T-helper 2 cell (primary cell): ENCODE measurements at places on chromosomes 16 and 17.

DNA sequence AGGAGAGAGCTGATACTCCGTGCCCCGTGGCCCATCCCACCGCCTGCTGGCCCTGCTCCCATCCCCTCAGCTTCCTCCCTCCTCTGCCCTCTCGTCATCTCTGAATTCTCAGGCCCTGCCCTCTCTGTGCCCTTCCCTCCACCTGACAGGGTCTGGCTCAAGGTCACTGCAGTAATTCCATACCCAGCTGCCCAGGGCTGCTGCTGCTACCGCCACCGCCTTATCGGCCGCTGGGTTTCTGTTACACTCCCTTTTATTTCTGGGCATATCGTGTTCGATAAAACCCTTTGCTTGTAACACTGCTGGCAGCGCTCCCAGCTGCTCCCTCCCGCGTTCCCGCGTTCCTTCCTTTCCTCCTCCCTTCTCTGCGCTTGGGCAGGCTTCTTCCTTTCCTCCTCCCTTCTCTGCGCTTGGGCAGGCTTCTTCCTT lies 1.2 kb downstream of the EPN3 start:
- DNase-seq = no peak

- DNase-seq = no peak
These were observed 220.6 kb downstream of the NTN1 start for GRCh38 chr17:9241774-9242496.

- no peak for DNase-seq
These were observed at the start of gene GGT6 for GRCh38 chr17:4560421-4560820. Gene GGT6 (minus strand): TSS chr17:4560577. CDS start chr17:4560521, 56 bp downstream.

DNA sequence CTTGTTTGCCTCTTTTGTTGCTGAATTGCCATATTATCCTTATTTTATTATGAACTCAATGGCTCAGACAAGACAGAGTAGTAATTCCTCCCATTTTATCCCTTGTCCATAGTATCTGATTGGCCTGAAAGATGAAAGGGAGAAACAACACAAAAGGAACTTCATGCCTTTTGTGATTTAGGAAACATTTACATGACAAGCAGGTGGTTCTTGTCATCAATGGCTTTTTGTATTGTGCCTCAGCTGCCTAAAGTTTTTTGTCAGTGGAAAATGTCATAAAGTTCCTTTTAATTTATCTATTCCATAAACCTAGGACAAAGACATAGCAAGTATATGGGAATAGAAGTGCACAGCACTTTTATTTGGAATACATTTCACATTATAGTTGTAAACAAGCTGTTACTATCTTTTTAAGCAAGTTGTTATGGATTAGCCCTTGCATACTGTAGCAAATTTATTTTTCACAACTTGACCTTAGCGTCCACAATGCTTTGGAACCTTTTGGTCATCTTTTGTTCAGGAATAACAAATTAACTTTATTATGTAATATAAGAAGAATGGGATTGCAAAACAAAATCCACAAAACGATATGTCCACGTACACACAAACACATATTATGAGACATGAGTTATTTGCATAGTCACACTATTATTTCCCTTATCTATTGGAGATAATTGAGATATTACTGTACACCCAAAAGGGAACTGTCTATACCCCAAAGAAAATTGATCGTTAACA lies 12.4 kb upstream of the MPHOSPH6 start:
- DNase-seq = no peak

DNA sequence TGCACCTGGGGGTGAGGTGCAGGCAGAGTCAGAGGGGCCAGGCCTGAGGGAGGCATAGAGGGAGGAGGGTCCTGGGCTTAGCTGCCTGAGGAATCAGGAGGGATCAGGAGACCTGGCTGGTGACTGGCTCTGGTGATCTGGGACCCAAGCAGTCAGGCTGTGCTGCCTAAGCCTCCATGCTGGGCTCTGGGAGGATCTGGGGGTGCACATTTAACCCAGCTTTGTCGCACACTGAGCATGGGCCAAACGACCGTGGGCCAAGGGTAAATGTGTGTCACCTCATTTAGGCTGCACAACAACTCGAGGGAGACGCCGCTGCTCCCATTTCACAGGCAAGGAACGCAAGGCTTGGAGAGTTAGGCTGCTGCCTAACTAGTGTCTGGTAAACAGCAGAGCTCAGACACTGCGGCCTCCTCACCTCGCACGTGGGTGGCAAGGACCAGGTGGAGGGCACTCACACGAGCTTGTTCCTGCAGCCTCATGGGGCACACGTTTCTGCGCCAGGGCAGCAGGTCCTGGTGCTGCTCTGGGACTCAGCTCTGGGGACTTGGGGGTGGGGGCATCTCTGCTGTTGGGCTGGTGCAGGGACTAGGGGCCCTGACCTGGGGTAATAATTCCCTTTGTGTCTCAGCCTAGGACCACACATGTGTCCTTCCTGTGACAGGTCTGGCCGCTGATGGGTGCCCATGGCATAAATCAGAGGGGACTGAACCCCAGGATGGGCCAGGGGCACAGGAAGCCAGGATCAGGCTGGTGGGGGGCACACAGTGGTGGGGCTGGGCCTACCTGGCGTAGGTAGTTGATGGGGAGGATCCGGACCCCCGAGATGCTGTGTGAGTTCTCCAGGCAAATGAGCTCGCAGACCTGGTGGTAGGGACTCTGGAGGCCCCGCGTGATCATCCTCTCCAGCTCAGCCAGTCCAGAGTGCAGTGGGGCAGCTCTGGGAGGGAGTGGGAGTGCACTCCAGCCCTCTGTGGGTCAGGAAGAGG lies 18.7 kb downstream of the TMEM235 start:
- no peak for DNase-seq

GRCh38 chr16:88688013-88688778 lies 1.9 kb upstream of the SNAI3 start:
- DNase-seq = no peak
